ENCODE measurements at places on chromosomes 5 and 9. TPM values are rescaled to one million over a fixed set of nuclear protein-coding genes. Genes with fewer than 3 reads are reported as not detected.
A peak's percentile ranks its signal among the peaks of the same experiment; 100 is the strongest.

DNA sequence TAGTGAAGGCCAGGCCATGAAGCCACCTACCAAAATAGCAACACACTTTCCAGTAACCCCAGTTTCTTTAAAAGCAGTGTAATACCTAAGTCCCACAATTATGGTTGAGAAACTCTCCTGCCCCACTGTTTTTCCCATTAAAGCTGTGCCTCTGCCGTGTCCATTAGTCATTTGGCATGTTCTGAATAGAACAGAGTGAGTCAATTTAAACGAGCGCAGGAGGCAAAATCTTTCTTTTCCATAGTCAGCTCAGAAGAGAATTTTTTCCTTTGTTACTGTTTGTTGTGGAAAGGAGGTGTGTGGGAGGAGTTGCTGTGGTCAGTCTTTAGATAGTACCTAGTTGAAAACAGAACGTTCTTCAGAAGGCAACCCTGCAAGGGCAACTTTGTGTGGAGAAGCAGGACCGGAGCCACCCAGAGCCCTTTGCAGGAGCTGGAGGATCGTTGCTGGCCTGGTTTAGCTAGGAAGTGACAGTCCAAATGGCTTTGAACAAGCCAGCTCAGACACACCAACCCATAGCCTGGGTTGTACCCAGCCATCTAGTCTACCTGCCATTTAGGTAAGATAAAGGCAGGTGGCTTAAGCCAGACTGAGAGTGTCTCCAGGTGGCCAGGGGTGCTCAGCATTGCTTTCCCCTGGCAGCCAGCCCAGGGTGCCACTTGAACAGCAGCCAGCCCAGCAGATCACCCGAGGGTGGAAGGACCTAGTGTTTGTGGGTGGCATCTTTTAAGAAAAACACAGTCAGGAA lies 30.4 kb downstream of the GADD45G start:
- no peak overlapping the region for H3K27ac ChIP-seq
- H3K4me3 ChIP-seq, result no peak overlapping the region
- no peaks in the 10 kb centered on the region for H3K36me3 ChIP-seq
- H3K27me3 ChIP-seq, result no peaks in the 10 kb centered on the region
- no peaks in the 10 kb centered on the region for H3K4me1 ChIP-seq
- DNase-seq, result no peak

DNA sequence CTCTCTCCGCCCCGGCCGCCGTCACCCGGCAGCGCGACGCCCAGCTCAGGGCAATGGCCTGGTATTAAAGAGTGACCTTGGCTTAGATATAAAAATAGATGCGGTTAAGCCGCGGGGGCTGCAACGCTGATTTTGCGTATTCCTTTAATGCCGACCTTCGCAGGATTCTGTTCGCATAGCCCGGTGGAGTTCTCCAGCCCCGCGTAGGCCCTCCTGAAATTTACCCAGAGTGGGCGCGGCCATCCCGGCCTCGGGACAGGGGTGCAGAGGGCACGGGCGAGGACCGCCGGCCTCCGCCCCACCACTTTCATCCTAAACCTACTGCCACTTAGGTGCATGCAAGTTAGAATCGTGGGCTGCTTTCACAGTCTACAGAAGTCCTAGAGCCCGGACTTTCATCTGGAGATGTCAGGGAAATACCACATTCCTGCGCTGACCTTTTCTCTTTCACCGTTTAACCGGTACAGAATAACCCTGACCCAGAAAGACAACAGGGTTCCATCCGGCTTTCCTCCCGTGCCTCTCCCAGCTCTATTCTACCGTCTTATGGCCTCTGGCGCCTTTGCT lies 492 bp upstream of the FAM169A start:
- no peak for DNase-seq
- H3K4me3 ChIP-seq, result peak overlapping the region; percentile 98
- H3K36me3 ChIP-seq, result peaks cover 7% of the 10 kb centered on the region
- H3K27me3 ChIP-seq, result no peaks in the 10 kb centered on the region
- peaks cover 22% of the 10 kb centered on the region for H3K4me1 ChIP-seq
- H3K27ac ChIP-seq, result peak overlapping the region; percentile 62

MLLT3 gene
- total RNA-seq, result 9.4 TPM

HAND1 gene
- total RNA-seq, result not detected
